RWPE1 (cell line): ENCODE measurements at places on chromosomes 4 and X.
A peak's percentile ranks its signal among the peaks of the same experiment; 100 is the strongest.

DNA sequence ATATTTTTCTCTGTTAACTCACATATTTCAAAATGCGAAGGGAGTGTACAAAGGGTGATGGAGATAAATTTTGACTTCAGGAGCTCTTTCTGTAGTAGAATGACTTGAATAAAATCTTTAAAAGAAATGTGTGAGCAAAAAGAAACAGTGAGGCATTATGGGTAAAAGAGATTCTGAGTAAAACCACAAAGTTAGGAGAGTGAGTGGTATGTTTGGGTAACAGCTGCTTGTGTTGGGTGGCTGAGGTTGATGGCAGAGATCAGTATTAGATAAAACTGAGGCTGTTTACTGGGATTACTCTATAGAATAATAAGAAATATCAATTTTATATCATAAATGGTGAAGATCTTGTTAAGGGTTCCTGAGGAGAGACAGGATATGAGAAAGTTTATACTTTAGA is 434.2 kb upstream of the AMOT start:
- no peak for DNase-seq

DNA sequence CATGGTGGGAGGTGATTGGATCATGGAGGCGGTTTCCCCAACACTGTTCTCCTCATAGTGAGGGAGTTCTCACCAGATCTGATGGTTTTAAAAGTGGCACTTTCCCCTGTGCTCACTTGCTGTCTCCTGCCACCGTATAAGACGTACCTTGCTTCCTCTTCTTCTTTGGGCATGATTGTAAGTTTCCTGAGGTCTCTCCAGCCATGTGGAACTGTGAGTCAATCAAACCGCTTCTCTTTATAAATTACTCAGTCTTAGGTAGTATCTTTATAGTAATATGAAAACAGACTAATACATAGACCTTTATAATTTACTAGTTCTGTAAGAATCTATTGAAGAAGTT is 82.5 kb upstream of the PITX2 start:
- DNase-seq: no peak

DNA sequence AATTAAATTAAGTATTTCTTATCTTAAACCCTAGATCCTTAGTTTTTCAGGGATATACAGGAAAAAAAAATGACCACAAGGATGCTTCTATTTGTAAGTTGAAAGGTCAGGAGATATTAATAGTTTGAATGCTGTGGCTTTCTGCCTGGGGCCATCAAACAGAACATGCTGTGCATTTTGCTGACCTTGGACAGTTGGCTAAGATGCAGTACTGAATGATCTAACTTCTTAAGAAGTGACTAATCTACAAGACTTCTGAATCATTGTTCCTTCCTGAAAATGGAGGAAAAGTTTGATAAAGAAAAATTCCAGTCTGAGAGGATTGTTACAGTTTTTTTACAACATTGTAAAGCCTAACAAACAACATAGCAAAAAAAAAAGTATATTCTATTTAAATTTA is 237.8 kb upstream of the JADE1 start:
- peak; percentile 79 for DNase-seq

GRCh38 chr4:120829113-120829831 is 93.3 kb downstream of the PRDM5 start:
- no peak for DNase-seq

DNA sequence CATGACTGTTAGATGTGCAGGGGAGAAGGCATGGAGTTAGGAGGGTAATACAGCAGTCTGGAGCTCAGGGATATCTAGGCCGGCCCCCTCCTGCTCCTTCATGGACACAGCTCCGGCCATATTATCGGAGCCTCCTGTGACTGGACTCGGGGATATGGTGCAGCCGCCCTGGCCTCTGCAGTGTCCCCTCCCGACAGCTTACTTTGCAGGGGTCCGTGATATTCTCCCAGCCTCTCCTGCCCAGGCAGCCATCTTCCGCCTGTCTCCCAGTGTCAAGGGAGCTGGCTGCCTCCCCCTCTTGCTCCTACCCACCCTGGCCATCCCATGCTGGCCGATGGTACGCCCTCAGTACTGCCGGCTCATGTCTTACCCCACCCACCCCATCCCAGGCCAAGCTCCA is 19.9 kb upstream of the RNF4 start:
- DNase-seq: no peak

GRCh38 chr4:139933541-139933940 is 220.4 kb downstream of the MAML3 start:
- DNase-seq: no peak
